Stimulated activated CD4-positive, alpha-beta T cell treated with anti-CD3 and anti-CD28 coated beads, Interleukin-1b, Interleukin-23, amount 100 ng/mL, for 1 hour (primary cell): ENCODE measurements at places on chromosomes 3 and 15.
A peak's percentile ranks its signal among the peaks of the same experiment; 100 is the strongest.

- no peak for DNase-seq
Observed at GRCh38 chr15:58398071-58398470, 33.7 kb upstream of the LIPC start.

DNA sequence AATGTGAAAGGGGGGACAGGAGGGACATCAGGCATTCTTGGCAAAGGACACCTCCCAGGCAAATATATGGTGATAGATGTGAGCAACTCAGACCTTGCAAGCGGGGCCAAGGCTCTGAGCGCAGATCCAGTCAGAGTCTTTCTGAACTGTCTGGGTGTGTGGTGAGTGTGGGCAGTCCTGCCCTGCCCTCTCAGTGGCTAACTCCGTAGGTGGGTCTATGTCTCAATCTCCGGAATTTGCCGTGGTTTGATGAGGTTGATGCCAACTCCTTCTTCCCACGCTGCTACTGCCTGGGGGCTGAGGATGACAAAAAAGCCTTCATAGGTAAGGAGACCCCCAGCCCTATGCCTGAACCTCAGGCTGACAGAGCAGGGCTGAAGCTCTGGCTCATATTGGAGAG is 7.4 kb downstream of the TTLL3 start:
- no peak for DNase-seq

DNA sequence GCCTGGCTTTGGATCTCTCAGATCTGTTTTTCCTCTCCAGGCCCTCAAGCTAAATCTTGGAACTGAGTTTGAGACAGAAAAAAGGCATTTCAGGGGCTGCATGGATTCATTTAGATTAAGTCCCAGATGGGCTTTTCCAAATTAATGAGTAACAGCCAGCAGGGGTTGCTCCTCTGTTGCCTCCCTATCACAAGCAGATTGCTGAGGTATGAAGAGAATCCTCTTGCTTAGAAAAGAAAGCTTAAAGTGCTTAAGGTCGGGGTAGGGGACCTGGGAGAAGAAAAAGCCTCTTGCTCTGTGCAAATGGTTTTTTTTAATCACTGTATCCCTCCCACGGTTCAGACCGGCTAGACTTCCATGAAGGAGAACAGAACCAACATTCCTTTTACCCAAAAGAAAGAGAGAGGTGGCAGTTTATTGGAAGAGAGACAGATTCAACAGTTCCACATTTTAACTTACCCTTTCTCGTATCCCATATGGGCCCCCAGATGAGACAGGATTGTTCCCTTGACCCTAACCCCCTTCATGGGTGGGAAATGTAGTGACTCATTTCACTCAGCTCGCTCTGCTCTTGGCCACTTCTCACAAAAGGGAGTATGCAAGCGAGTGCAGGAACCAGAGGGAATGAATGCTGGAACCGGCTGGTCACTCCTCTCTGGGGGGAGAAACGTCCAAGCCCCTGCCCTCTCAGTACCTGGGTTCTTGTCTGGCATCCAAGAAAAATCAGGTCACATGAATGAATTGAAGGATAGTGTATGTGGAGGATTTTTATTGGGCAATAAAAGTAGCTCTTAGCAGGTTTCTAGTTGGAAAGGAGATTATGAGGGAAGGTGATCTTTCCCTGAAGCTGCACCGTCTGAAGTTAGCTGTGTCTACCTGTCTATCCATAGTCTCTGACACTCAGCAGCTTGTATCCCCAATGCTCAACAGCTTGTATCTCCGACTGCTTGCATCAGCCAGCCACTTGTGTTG is 745.2 kb downstream of the SI start:
- DNase-seq, result no peak

DNA sequence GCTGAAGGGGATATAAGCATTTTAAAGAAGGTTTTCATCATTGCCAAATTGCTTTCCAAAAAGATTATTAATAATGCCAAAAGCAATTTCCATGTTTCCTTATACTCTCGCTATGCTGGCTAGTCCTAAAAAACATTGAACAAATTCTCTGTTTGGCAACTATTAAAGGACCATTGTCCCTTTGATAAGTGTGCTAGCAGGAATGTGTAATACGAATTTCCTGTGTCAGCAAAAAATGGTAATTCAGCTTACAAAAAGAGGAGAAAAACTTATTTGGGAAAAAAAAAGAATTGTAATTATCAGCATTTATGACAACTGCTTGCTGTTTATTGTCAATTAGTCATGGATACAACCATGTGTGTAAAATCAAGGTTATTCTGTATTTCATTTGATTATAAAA is 138.6 kb downstream of the TBL1XR1 start:
- DNase-seq, result no peak

- no peak for DNase-seq
Observed at GRCh38 chr3:193396451-193397244, 18.1 kb upstream of the ATP13A5 start.

DNA sequence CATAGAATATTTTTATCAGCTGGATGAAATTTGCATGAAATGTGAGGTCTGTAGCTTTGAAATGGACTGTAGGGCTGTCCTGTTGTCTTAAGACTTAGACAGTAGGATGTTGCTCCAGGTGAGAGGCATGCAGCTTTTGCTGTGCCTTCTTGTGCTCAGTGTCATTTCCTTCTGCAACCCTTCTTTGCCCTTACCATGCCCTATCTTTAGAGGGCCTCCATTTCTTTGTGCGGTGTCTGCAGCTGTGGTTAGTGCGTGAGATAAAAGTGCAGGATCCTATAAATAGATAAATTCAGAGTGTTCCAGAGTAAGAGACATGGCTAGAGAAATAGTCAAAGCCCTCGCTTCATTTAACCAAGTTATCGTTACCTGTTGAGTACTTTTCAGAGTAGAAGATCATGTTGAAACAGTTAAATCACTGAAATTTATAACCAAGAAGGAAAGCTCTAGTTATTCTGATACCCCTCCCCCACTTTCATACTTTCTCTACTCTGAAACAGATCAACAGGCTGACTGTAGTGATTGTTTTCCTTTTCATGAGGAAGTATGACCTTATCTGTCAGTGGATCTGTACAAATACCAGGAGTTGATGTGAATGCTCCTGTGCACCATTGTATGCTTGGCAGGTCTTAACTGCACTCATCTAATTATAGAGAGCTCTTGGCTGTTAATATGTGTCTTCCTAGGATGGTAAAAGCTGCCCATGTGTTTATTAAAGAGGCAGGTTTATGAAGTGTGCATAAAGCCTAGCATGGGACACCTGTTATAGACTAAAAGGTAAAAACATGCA is 18.2 kb downstream of the EIF3J start:
- DNase-seq, result no peak

GRCh38 chr3:150033721-150034120 is 63.0 kb upstream of the PFN2 start:
- no peak for DNase-seq

- DNase-seq, result no peak
Observed at GRCh38 chr15:68187559-68187958, 17.6 kb downstream of the CALML4 start.

DNA sequence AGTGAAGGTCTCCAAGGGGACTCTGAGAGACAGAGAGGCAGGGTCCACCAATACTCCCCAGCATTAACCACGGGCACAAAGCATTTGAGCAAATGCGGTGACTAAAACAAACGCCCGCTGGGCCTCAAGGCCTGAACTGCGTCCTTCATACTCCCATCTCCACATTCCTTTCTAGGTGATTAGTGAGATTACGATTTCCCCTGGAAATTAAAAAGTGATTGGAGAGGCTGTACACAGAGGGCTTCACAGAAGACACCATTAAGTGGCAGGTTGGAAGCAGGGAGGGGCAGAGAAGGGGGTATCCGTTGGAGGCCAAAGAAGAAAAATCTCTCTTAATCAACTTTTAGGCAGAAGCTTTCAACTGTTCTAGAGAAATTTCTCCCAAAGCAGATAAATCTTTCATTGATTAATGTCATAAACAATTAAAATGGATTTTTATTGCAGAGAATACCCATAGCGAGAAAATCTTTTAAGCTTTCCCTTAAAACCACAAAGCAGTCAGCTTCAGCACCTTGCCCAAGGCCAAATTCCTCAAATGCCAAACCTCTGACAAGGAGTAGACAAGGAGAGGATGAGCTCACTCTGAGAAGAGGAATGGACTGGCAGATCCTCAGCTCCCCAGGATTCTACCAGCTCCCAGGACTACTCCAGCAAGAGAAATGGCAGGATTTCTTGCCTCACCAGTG is 38.2 kb downstream of the MB21D2 start:
- no peak for DNase-seq

DNA sequence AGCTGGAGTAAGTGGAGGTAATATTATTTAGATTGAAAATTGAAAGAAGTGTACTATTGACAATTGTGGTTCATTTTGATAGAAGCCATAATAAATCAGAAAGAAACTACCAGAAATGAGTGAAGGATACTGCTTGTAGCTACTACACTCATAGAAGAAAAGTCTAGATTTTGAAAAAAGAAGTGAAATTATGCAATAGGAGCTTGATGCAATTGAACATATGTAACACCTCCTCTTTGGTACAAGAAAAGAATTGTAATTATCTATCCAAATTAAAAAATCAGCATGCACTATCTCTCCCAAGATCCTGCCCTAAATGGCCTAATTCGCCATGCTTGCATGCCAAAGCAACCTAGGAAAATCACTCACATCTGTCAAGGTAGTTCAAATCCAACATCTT is 51.1 kb upstream of the CD200R1L start:
- no peak for DNase-seq

- no peak for DNase-seq
Observed at GRCh38 chr15:42210696-42211095, 2.6 kb upstream of the VPS39 start.

- DNase-seq, result peak; percentile 10
Observed at GRCh38 chr15:63752075-63752684, 81.6 kb downstream of the HERC1 start.

GRCh38 chr3:155326244-155326643 is 32.8 kb upstream of the STRIT1 start:
- no peak for DNase-seq

- DNase-seq, result no peak
Observed at GRCh38 chr3:67064105-67064504, 66.0 kb downstream of the KBTBD8 start.

DNA sequence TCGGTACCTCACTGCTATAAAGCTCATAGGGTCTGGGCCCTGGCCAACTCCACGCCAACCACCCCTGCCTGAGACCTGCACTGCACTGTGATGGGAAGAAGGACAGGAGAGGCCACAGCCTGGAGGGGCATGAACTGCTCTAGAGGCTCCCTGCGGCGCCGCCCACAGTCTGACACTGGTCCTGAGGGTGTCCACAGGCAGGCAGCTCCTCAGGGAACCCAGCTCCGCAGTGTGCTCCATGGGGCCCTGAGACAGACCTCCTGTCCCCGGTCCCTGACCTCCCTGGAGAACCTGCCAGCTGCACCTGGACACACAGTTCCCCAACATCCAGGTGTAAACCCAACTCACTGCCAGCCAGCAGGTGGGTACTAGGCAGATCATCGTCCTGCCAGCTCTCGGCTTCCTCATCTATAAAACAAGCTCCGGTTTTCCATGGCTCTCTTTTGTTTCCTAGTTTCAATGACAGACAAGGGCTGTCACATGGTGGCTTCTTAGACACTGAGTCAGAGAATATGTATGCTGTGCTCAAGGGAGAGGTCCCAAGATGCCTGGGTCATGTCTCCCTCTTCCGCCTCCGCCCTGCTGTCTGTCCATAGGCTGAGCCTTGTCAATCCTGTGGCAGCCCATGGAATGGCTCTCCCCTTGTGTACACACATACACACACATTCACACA is 5.1 kb upstream of the HAPLN3 start:
- no peak for DNase-seq

DNA sequence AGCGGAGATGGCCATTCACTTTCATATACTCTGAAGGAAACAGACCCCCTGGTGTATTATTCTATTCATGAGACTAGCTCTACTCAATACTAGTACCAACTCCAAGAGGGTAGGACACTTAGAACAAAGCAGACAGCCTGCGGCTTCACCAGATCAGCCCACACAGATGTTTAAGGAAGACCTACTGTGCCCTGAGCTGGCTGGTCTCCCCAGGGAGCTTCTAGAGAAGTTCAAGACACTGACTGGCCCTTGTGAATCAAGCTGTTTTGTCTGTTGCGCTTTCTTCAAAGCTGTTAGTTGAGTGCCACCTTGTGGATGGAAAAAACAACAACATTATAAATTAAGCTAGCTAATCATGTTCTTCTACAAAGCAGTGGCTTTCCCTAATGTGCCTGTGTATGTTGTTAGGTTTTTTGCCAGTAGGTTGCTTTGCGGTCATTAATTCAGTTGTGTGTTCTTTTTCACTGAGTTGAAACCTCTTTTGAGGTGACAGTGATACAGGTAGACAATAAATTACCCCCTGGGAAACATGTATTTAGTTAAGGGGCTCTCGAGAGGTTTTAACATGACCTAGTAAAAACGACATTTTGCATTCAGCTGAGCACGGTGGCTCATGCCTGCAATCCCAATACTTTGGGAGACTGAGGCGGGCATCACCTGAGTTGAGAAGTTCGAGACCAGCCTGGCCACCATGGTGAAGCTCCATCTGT is 64.2 kb upstream of the MYZAP start:
- DNase-seq, result no peak

DNA sequence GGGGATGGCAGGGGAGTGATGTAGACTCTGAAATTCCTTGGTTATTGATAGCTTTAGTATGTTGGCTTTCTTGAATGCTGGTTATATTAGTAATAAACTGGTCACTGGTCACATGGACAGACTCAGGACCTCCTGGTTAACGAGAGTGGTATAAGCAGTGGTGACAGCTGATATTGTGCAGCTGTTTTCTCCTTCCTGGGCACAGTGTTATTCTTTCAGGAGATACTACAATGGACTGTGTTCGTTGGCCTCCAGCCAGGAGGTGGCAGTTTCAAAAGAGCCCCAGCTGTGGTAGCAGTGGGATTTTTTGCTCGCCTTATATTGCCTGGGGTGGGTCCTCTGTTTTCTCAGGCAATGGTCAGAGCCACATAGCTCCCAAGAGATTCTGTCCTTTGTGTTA is 181.6 kb upstream of the RBMS3 start:
- no peak for DNase-seq

- DNase-seq, result no peak
Observed at GRCh38 chr3:61438253-61439121, 122.9 kb upstream of the PTPRG start.

DNA sequence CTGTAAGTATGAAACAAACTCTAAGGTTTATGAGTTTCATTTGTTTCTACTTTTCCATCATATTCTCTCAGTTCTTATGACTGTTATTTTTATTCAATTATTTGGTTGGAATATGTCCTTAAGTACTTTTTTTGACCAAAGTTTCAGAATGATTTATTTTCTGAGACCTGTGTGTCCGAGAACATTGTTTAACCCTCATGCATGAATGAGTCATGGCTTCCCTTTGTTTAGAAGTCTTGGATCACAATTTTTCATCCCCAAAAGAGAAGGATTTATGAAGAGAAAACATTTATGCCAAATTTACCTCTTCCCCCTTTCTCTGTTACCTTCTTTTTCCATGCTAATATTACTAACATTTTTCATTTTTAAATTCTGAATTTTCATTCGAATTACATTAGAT is 518.0 kb upstream of the NR2F2 start:
- no peak for DNase-seq

GRCh38 chr3:122975924-122976293 is 51.7 kb downstream of the SEMA5B start:
- DNase-seq, result no peak
